Retinal pigment epithelial cell (primary cell): ENCODE measurements at places on chromosomes 4 and X.

DNA sequence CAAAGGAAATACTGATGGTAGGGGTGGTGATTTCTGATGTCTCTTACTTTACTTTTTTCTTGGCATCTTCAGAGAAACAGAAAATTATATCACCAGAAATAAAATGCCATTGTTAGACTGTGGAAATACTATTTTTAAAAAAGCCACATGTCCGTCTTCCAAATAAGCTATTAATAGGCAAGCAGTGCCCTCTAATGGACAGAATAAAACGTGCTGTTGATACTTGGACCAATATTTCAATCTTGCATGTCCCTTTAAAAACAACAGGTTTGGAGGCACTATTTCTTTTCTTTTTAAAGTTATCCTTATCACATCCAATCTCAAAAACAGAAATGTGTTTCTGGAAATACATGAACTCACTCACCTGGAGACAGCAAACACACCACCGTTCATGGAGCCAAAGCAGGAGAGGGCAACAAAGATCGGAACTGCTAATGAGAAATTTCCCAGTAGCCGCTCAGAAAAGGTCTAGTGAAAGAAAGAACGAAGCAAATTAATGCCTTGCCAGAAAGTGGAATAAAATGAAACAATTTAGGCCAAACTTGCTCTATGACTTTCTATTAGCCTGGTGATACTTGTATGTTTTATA is 59.2 kb downstream of the SLC7A11 start:
- DNase-seq: no peak

GRCh38 chr4:54378461-54378860 is 149.4 kb downstream of the PDGFRA start:
- DNase-seq: no peak

DNA sequence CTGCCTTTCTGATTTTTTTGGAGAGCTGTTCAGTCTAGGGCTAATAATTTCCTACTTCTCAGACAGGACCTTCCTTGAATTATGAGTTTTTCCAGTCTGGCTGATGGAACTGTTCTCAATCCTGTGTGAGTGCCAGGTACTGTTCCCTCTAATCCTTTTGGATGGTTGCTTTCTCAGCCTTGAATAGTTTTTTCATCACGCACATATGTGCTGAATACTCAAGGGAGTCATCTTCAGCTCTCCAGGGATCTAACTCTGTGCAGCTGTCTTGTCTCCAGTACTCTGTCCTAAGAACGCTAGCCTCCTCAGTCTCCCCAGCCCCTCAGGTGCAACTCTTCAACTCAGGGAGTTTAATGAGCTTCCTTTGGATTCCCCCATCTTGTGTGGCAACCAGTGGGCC is 93.2 kb downstream of the GASK1B start:
- DNase-seq: no peak

DNA sequence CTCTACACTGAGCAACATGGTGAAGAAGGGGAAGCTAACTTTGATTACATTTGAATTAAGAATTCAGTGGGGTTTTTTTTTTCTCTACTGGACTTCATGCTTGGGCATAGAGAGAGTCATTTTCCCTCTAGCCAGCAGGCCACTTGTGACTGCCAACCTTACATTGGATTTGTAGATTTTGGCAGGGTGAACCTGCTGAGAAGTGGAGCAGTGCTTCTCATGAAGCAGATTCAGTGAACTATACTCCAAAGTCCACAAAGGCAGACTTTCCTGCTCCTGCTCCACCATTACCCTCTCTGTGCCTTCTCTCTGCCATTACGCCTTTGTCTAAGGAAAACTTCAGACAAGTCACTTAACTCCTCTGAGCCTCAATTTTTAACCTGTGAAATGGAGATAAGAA is 69.9 kb downstream of the PAK3 start:
- no peak for DNase-seq

DNA sequence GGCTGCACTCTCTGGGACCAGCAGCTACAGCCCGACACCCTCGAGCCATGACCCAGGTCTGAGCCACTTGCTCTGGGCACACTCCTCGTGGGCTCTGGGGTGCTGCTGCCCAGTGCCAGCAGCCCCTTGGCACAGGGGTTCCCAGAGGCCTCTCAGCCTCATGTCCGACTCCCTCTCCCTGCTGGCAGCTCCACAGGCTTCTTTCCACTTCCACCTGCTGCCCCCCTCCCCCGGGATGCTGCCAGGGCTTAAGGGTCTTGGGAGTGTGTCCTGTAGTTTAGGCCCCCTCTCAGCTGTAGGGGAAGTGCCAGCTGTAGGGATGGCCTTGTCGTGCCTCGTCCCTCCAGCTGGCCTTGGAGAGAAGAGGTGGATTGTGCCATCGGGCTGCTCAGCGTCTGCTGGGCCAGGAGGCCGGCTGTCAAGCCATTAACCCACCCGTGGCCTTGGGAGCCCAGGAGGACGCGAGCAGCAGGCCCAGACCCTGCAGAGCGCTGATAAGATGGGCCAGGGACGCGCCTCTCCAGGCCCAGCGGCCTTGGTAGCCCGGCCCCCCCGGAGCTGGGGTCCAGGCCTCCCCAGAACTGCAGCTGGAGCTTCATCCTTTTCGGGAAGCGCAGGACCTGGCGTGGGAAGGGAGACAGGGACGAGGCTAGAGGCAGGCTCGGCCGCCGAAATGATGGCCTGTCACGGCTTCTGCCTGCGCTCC is 1.0 kb upstream of the USP27X start:
- no peak for DNase-seq

GRCh38 chr4:1603413-1604135 is 80.5 kb downstream of the FAM53A start:
- DNase-seq: no peak

- DNase-seq: no peak
These were observed 65.5 kb upstream of the KLF3 start for GRCh38 chr4:38598489-38598888.

GRCh38 chr4:71356924-71357663 is 18.3 kb downstream of the SLC4A4 start:
- DNase-seq: no peak

DNA sequence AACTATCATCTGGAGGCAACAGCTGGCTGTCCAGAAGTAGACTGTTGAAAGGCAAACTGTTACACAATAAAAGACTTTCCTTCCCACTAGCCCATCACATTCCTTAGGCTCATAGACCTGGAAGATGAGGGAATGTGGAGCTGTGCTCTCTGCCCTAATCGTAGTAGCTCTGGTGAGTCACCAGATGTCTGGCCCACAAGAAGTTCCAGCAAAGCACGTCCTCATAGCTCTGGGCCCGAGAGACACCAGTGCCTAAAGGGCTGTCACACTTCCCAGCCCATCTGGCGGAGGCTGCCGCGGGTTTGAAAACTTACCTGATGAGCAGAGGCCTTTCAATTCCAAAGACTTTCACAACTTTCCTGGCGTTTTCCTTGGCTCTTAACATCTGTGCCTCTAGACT is 81.7 kb upstream of the STOX2 start:
- DNase-seq: peak; percentile 86

- no peak for DNase-seq
These were observed 16.4 kb downstream of the PLP1 start for GRCh38 chrX:103792916-103793544.

GRCh38 chrX:66150163-66150562 is 13.9 kb upstream of the HEPH start:
- DNase-seq: no peak

DNA sequence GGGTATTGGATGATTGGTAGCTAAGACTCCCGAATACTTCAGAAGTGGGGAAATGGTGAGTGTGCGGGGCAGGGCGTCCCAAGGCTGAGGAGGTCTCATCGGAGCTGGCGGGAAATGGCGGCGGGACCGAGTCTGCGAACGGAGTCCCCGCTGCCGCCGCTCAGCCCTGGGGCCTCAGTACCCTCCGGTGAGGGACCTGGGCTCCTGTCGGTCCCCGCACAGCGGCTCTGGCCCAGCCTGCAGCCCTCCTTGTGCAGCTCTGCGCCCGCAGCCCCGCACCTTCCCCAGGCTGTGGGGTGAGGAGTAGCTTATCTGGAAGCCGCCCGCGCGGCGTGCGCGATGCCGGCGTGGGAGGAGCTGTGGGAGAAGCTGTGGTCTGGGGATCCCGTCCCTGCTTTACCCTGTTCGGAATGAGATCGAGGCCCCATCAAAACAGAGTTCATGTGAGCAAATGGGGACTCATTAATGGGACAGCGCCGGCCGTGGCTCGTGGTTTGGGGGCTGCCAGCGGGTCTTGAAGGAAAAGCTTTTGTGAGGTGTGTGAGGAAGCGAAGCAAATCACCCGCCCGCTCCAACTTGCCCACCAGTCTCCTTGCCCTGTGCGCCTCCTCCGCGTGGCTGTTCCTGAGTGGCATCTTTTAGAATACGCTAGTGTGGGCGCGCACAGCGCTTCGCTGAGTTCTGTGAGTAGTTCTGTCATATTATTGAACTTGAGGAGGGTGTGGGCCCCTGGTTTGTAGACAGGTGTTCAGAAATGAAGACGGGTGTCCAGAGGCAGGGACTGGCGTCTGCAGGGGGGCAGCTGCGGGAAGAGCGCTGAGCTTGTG is 531 bp downstream of the ZNF141 start:
- no peak for DNase-seq

DNA sequence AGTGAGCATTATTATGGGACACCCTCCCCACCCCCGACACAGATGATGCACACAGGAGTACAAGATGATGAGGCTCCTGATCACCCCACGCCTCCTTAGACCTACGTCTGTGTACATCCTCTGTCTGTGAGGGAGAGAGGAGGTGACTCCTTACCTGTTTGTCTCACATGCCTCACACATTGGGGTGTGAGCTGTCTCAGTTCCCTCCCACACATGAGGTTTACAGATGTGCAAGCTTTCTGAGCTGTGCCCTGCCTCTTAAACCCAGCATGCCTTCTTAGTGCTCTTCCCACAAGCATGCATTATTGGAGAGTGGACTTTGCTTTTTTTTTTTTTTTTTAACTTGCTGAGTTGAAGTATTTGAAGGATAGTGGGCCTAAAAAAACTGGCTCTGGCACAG is 76.7 kb downstream of the CLCN5 start:
- DNase-seq: no peak

GRCh38 chrX:17355976-17356375 is 19.0 kb upstream of the NHS start:
- no peak for DNase-seq

- no peak for DNase-seq
These were observed 9.3 kb upstream of the LIMCH1 start for GRCh38 chr4:41528512-41529205.

GRCh38 chrX:140923118-140923517 is 79.3 kb upstream of the SPANXB1 start:
- no peak for DNase-seq

DNA sequence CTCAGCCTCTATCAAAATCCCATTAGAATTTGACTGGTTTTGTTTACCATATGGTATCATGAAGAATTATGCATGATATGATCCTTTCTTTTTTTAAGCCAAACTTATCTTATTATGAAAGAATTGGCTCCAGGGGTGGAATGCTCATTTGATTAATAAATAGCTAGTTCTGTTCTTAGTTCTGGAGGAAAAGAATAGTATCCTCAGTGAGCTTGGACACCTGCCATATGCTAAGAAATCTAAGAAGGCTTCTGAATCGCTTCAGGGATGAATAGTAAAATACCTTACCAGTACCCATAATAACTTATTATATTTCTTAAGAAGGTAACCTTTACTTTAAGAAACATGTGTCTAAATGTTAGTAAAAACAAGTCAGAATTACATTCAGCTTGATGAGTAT is 803.6 kb downstream of the ADGRL3 start:
- no peak for DNase-seq

- no peak for DNase-seq
These were observed 14.7 kb downstream of the ATXN3L start for GRCh38 chrX:13305108-13305507.

DNA sequence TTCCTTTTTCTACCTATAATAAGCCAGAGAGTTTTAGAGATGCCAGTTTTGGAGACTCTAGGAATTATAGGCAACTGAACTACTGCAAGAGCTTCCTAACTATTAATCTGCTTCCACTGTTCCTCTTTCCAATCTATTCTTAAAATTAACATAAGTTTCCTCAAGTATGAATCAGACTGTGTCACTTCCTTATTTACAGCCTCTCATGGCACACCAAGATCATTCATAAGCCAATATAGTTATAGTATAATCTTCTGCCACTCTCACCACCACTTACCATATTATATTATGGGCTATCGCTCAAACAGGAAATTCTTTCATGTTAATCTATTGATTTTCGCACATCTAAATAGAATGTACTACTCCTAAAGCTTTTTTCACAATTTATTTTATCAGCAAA is 383.5 kb downstream of the STPG2 start:
- no peak for DNase-seq

- DNase-seq: no peak
These were observed 13.6 kb upstream of the GPR174 start for GRCh38 chrX:79130857-79131256.

- peak; percentile 18 for DNase-seq
These were observed 329.4 kb downstream of the HNRNPD start for GRCh38 chr4:82044141-82044993.

- peak; percentile 34 for DNase-seq
These were observed 347.1 kb downstream of the GBA3 start for GRCh38 chr4:23039818-23040217.

DNA sequence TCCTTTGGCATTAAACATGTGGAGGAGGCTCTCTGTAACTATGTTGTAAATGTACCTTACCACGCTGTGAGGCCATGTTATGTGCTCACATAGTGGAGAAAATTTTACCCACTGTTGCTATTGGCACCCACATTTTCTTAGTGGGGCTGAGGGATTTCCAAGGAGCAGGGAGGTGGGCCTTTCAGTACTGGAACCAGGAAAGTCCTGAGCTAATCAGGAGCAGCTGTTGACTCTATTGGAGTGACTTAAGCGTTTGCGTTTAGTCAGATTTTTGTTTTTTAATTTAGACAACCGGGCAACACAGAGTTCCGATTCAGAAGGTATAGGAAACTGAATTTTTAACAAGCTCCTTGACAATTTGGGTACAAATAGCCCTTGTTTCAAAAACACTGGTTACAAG is 30.7 kb upstream of the WDR17 start:
- DNase-seq: no peak

- no peak for DNase-seq
These were observed 166.4 kb upstream of the NPY2R start for GRCh38 chr4:155042014-155042413.

GRCh38 chr4:98092833-98093439 is 50.3 kb downstream of the STPG2 start:
- no peak for DNase-seq

DNA sequence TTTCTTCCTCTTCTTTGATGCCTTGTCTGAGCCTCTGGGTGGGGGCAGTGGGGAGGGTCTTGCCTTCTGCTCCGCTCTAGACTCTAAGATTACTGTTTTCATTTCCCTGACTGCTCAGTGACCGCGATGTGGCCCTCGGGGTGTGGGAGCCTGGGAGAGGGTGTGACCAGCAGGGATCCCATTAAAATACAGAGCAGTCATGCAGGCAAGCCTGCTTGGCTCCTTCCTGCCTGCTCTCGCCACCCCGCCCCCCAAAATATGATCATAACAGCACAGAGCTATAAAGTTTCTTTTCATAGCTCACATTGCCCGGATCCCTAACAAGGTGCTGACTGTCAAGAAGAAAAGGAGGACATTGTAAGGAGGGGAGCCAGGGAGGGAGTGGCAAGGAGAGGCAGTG is 332.9 kb downstream of the RAB28 start:
- no peak for DNase-seq

DNA sequence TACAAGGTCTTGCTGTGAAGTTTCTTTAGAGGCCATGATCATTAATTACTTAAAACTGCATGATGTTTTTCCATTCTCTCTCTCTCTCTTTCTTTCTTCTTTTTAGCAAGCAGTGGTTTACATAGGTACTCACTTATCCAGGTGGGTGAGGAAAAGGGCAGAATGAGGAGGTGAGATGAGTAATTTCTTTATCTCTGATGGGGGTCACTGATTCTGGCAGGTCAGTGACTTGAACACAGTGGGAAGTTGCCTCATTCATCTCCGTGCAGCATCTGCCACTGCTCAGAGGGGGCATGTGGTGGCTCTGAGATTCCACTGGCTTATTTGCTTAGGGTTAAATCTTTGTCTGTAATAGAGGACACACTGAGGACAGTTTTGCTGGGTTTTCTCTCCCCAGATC is 62.6 kb downstream of the FAM114A1 start:
- no peak for DNase-seq
